H4 (cell line): ENCODE measurements at places on chromosomes 7 and 10. TPM values are rescaled to one million over a fixed set of nuclear protein-coding genes. Genes with fewer than 3 reads are reported as not detected.

CCDC3 gene
- 2.1 and 2.4 TPM in 2 replicates for total RNA-seq

THSD7A gene
- 0.27 and 0.41 TPM in 2 replicates for total RNA-seq

MGMT gene
- total RNA-seq: 12.5 and 13.1 TPM in 2 replicates

IGFBP3 gene
- total RNA-seq: 1,960 and 2,130 TPM in 2 replicates

CHPF2 gene
- total RNA-seq: 26.0 and 32.9 TPM in 2 replicates

NRCAM gene
- 2.4 and 2.5 TPM in 2 replicates for total RNA-seq

GRID2IP gene
- not detected in 2 replicates for total RNA-seq

PDCD11 gene
- 15.9 and 20.0 TPM in 2 replicates for total RNA-seq

ECHDC3 gene
- 3.6 and 4.4 TPM in 2 replicates for total RNA-seq

SEMA3E gene
- total RNA-seq: 8.0 and 9.4 TPM in 2 replicates

HTR5A gene
- not detected in 2 replicates for total RNA-seq

WNT2 gene
- total RNA-seq: not detected in 2 replicates

GPRIN2 gene
- not detected in 2 replicates for total RNA-seq

EIF4H gene
- total RNA-seq: 219 and 223 TPM in 2 replicates

EBLN1 gene
- total RNA-seq: not detected in 2 replicates

SLC26A3 gene
- total RNA-seq: not detected in 2 replicates

FAM237B gene
- not detected in 2 replicates for total RNA-seq

PKD1L1 gene
- total RNA-seq: 0.02 and 0.08 TPM in 2 replicates

HOXA1 gene
- 1.2 and 3.0 TPM in 2 replicates for total RNA-seq

ATE1 gene
- total RNA-seq: 11.1 and 25.7 TPM in 2 replicates

SPDYE8 gene
- not detected in 2 replicates for total RNA-seq

ARHGEF5 gene
- total RNA-seq: 2.2 and 2.3 TPM in 2 replicates

TNS3 gene
- total RNA-seq: 143 and 147 TPM in 2 replicates

GATA3 gene
- total RNA-seq: 0.21 and 0.64 TPM in 2 replicates

SLC16A9 gene
- 7.2 and 13.7 TPM in 2 replicates for total RNA-seq

ZPBP gene
- not detected in 2 replicates for total RNA-seq

TMEM236 gene
- 0.04 TPM in 1 of 2 replicates, not detected in the other for total RNA-seq

PRTFDC1 gene
- 18.3 and 22.8 TPM in 2 replicates for total RNA-seq

OLAH gene
- total RNA-seq: 0.74 TPM in 1 of 2 replicates, not detected in the other

CRPPA gene
- total RNA-seq: 0.12 TPM in 1 of 2 replicates, not detected in the other

GLCCI1 gene
- 6.7 and 8.1 TPM in 2 replicates for total RNA-seq

GPR146 gene
- 3.4 and 5.7 TPM in 2 replicates for total RNA-seq
